ENCODE measurements at places on chromosomes 13 and 19. TPM values are rescaled to one million over a fixed set of nuclear protein-coding genes. Genes with fewer than 3 reads are reported as not detected.

The RFXANK gene
- 73.7 TPM for total RNA-seq

The PSG11 gene
- not detected for total RNA-seq

The IL4I1 gene
- 111 TPM for total RNA-seq

The KLK1 gene
- 0.59 TPM for total RNA-seq

- no peaks in the 10 kb centered on the region for H3K4me1 ChIP-seq
- H3K36me3 ChIP-seq, result no peaks in the 10 kb centered on the region
- peaks cover 11% of the 10 kb centered on the region for H3K27me3 ChIP-seq
- DNase-seq, result no peak
Measured at GRCh38 chr13:76471486-76471885, 414.7 kb downstream of the KCTD12 start.

DNA sequence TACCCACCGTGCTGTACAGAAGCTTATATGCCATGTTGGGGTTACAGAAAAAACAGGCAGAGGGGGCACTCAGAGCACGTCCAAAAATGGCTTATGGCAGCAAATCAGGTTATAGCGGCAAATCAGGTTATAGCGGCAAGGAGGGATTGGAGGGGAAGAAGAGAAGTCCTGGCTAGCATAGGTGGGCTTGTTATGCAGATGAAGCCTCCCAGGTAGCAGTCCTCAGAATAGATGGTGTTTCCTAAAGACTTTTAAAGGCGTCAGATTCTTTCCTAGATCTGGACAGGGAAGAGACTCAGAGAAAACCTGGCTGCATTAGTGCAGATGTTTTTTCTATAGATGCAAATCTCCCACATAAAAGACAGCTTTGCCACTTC, 19.8 kb upstream of the PLEKHF1 start:
- H3K4me3 ChIP-seq, result no peak overlapping the region
- no peak for DNase-seq
- peaks cover 13% of the 10 kb centered on the region for H3K4me1 ChIP-seq
- H3K27me3 ChIP-seq, result no peaks in the 10 kb centered on the region
- H3K27ac ChIP-seq, result no peak overlapping the region

- no peak overlapping the region for H3K4me3 ChIP-seq
- H3K4me1 ChIP-seq, result no peaks in the 10 kb centered on the region
- no peaks in the 10 kb centered on the region for H3K36me3 ChIP-seq
Measured at GRCh38 chr13:75175575-75175974, 306.4 kb downstream of the TBC1D4 start.

GRCh38 chr19:31510635-31511034, 161.4 kb upstream of the TSHZ3 start:
- no peaks in the 10 kb centered on the region for H3K4me1 ChIP-seq
- H3K4me3 ChIP-seq, result no peak overlapping the region
- no peaks in the 10 kb centered on the region for H3K36me3 ChIP-seq
- no peak overlapping the region for H3K27ac ChIP-seq
- H3K27me3 ChIP-seq, result peaks cover 9% of the 10 kb centered on the region
- no peak for DNase-seq

DNA sequence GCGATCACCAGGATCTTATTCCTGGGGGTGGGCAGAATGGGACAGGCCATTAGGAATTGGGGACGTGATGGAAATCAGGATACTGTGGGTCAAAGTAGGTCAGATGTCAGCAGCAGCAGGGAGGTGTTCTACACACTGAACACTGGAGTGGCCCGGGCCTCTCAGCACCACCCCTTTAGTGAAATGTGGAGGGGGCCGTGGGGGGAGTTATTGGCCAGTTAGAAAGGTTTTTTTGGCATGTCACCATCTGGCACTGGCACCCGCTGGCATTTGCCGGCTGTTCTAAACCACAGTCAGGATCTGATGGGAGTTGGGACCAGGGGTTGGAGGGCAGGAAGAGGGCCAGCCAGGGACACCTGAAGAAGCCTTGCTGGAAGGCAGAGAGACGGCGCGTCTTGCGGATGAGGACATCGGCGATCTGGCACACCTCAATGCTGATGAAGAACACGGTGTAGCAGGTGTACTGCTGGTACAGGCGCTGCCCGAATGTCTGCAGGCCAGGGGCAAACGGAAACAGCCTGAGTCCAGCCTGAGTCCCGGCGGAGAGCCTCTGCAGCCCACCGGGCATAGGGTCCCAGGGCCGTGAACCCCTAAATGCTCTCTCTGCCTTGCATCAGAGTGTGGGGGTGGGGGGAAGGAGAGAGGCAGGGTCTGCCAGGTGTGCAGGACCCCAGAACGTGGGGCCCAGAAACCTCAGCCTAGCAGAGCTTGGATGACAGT, 5.8 kb downstream of the TMEM147 start:
- no peaks in the 10 kb centered on the region for H3K27me3 ChIP-seq
- DNase-seq, result no peak
- no peak overlapping the region for H3K4me3 ChIP-seq
- H3K36me3 ChIP-seq, result peaks cover 21% of the 10 kb centered on the region

DNA sequence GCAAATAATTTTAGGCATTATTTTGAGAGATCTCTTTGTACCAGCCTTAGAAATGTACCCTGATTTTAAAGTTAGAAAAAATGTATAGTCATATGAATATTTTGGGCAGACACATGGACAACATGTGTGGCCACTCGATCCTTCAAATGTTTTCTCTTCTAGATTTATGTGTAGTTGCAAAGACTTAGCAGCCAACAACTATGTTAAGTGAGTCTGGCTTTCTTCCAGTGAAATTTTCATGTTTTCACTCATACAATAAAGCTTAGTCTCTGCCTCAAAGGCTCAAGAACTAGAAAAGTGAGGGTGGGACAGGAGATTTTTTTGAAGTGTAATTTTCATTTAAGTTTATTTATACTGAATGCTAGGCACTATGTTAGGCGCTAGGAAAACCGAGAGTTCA, 207.7 kb upstream of the DACH1 start:
- no peak overlapping the region for H3K27ac ChIP-seq
- no peaks in the 10 kb centered on the region for H3K27me3 ChIP-seq
- no peaks in the 10 kb centered on the region for H3K4me1 ChIP-seq
- DNase-seq, result no peak

DNA sequence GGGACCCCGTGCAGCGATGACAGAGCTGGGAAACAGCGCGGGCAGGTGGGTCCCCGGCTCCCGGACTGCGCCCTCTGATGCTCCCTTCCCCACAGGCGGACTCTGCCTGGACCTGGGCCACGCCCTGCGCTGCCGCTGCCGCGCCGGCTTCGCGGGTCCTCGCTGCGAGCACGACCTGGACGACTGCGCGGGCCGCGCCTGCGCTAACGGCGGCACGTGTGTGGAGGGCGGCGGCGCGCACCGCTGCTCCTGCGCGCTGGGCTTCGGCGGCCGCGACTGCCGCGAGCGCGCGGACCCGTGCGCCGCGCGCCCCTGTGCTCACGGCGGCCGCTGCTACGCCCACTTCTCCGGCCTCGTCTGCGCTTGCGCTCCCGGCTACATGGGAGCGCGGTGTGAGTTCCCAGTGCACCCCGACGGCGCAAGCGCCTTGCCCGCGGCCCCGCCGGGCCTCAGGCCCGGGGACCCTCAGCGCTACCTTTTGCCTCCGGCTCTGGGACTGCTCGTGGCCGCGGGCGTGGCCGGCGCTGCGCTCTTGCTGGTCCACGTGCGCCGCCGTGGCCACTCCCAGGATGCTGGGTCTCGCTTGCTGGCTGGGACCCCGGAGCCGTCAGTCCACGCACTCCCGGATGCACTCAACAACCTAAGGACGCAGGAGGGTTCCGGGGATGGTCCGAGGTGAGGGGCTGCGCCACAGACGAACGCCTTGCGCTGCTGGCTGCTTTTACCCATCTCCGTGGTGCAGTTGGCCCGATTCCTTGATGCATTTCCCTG, 7.8 kb upstream of the SELENOV start:
- peaks cover 1% of the 10 kb centered on the region for H3K36me3 ChIP-seq
- H3K27ac ChIP-seq, result no peak overlapping the region
- peak; percentile 70 for DNase-seq
- H3K27me3 ChIP-seq, result peaks cover 40% of the 10 kb centered on the region

GRCh38 chr13:80668452-80668851, 327.5 kb upstream of the SPRY2 start:
- no peaks in the 10 kb centered on the region for H3K27me3 ChIP-seq
- H3K27ac ChIP-seq, result no peak overlapping the region
- no peak for DNase-seq
- H3K36me3 ChIP-seq, result no peaks in the 10 kb centered on the region
- no peak overlapping the region for H3K4me3 ChIP-seq

GRCh38 chr19:13827656-13828055, 32.4 kb downstream of the ZSWIM4 start:
- no peak for DNase-seq
- H3K36me3 ChIP-seq, result peaks cover 7% of the 10 kb centered on the region
- H3K4me1 ChIP-seq, result peaks cover 5% of the 10 kb centered on the region
- H3K4me3 ChIP-seq, result no peak overlapping the region
- H3K27ac ChIP-seq, result no peak overlapping the region
- H3K27me3 ChIP-seq, result no peaks in the 10 kb centered on the region

Measured in activated CD4-positive, alpha-beta memory T cell treated with anti-CD3 and anti-CD28 coated beads for 36 hours (primary cell).